ENCODE measurements at places on chromosomes 11 and 22. TPM values are rescaled to one million over a fixed set of nuclear protein-coding genes. Genes with fewer than 3 reads are reported as not detected.

DNA sequence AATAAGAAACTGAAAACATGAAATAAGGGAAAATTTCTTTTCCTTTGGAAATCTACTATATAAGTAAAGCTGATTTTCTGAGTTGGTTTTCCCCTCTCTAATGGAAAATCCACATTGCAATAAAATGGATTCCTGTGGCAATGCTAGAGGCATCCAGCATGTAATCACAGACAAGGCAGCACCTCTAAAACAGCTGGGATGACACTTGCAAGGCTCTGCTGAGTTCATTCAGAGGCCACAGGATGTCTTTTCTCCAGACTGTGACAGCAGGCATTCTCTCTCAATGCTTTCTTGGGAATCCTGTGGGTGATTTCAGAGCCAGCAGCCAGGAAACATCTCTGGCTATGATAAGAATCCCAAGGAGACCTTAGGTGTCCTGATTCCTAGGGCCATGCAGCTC lies 201.3 kb upstream of the BLID start:
- no peak for DNase-seq

GRCh38 chr11:9073466-9074225 lies 17.8 kb downstream of the SCUBE2 start:
- no peak for DNase-seq

DNA sequence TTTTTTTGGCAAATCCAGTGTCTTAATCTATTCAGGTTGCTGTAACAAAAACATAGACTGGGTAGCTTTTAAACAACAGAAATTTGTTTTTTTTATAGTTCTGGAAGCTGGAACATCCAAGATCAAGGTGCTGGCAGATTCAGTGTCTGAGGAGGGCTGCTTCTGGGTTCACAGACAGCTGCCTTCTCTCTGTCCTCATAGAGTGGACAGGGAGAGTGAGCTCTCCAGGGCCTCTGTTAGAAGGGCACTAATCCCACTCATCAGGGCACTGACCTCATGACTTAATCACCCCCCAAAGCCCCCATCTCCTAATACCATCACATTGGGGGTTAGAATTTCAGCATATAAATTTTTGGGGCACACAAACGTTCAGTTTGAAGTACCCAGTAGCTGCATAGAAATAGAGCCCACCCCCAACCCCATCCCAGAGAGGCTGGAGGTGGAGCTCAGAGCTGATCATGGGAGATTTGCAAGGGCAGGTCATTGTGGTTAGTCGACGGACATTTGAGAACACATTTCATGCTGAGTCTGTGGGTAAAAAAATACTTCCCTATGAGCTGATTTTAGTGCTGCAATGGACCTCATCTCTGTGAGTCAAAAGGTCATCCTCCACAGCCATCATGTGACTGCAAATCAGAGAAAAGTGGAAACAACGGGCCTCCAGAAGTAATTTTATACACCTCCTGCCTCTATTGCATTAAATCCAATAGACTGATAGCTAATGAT lies 203.1 kb upstream of the CADM1 start:
- DNase-seq = no peak

- no peak for DNase-seq
These were observed 25.0 kb upstream of the LDHA start for GRCh38 chr11:18369398-18369797.

DNA sequence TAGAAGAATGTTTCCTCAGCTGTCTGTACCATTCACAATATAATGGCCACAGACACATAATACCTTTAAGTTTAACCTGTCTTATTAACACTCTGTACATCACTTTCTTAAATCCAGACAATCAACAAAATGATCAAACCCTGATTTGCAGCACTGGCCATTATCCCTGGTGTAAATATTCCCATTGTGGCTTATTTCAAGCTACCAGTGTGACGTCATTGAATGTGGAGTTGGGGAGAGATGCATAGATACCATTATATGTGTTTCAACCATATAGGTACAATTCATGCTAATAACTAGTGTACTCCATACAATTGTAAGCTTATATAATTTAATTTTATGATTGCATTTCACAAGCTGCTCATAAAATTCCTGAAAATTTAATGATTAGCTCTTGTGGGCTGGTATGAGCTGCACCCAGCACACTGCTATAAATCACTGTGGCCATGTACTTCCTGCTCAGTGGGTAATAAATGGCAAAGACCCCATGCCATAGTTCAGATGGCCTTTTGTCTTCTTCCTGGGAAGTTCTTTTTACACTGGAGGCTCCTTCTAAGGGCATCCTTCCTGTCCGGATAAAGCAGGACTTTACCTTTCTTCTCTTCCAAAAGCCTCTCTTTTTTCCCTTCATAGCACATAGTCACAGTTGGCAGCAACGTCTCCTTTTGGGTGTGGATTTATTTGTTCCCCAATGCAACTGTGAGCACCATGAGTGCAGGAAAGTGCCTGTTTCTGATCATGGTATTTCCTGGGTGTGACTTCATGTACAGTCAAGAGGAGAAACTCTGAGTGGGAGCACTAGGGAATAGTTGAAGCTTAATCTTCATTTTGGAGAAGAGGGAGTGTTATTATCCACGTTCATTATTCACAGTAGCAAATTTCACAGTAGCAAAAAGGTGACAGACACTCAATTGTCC lies 87.8 kb downstream of the MIAT start:
- no peak for DNase-seq

OR52K1 gene
- not detected for total RNA-seq

MS4A3 gene
- not detected for total RNA-seq

Measured in activated CD8-positive, alpha-beta T cell treated with anti-CD3 and anti-CD28 coated beads, Interleukin-2, amount 10 ng/mL, durations not matched to agents 7 days and 5 days (primary cell).